NCI-H187 (cell line): ENCODE measurements at places on chromosomes 1 and 21.

DNA sequence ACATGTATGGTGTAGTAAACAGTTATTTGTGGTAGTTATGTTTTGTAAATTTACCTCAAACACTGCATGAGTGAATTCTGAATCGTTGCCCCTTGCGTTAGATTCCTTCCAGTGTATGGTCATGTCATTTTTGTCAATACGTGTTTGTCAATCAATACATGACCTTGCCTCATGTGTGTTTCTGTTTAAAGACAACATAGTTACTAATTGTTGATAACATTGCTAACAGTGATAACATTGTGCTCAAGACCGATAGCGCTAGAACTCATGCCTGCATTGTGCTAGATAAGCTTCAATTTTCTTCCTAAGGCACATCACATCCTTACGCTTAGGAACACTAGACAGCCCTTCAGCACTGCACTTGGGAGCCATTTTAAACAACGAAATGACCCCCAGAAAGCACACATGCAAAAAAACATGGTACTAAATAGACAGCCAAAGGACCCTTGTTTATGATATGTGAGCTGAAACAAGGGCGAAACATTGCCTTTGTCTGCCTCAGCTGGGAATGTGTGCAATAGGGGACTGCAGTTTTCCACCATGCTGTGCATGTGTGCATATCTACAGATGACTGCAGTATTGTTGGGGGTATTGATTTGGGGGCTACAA is 37.3 kb downstream of the MRPS6 start:
- no peak for DNase-seq

- no peak for DNase-seq
Measured at GRCh38 chr1:54812801-54813484, 11.8 kb upstream of the TTC22 start.

GRCh38 chr1:25197235-25197975 is 34.9 kb downstream of the SYF2 start:
- peak; percentile 84 for DNase-seq

DNA sequence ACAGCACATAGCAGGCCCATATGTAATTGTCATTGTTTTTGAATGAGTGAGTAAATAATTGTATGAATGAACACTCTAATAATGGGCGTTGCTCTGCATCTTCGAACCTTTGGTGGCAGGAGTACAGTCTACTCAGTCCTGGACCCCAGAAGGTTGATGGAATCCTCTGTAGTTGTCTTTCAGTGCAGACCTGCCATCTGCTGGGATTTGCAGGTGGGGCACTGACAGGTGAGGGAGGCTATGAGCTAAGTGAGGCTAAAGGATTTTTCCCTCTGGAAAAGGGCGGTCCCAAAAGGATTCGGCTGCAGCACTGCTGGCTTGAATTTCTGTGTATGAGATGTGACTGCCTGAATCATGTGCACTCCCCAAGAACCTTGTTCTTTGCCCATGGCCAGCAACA is 53.4 kb downstream of the PLXNA2 start:
- peak; percentile 10 for DNase-seq

DNA sequence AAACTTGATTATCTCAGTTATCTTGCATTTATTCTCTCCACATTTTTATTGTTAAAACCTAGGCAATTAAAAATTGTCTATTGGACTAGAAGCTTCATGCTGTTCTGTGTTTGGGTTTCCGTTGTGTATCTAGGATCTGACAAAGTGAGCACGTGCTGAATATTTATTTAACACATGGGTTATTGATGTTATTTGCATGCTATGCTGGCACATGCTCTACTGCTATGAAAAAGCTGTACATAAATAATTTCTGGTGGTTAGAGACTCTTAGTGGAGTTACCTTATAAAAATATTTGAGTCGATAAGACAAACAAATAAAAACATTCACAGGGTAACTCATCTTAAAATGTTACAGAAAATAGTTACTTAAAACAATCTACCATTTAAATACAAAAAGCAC is 1769.7 kb downstream of the MRPL39 start:
- no peak for DNase-seq

GRCh38 chr1:177020851-177021589 is 143.5 kb downstream of the ASTN1 start:
- no peak for DNase-seq

- no peak for DNase-seq
Measured at GRCh38 chr21:38936240-38936639, 130.5 kb downstream of the ETS2 start.

GRCh38 chr1:88736633-88737248 is 52.7 kb downstream of the PKN2 start:
- no peak for DNase-seq

- no peak for DNase-seq
Measured at GRCh38 chr1:42214447-42214871, 49.9 kb upstream of the GUCA2A start.

- DNase-seq: no peak
Measured at GRCh38 chr1:186143481-186143880, 231.6 kb downstream of the TPR start.

GRCh38 chr1:49854741-49855140 is 169.0 kb downstream of the AGBL4 start:
- no peak for DNase-seq

GRCh38 chr1:47382399-47382983 is 33.6 kb upstream of the FOXE3 start:
- DNase-seq: no peak

- no peak for DNase-seq
Measured at GRCh38 chr1:2236695-2237677, 8.9 kb downstream of the SKI start.

DNA sequence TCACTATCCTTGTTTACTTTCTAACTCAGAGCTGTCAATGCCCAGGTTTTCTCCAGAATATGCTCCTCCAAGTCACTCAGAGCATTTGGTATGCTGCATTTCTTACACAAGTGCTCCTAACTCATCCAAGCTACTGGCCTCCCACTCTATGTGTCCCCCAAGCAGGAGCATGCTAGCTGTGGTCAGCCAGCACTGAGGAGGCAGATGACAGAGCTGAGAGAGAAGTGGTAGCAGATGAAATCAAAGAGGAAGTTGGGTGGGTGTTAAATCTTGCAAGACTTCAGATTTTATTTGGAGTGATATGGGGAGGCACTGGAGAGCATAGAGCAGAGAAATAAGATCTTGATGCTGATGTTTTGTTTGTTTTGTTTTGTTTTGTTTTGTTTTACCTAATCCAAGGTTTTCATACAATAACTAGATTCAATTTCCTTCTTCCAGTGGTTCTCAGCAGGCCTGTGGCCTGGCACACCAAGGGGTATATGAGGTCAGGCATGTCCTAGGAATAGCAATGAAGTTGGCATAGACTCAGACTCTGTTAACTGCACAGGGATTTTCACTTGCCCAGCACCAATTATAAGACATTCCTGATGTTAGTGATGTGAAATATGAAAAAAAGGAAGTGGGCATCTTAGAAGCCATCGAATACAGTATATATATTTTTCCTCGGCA is 3.1 kb upstream of the PGBD5 start:
- no peak for DNase-seq

GRCh38 chr1:151406176-151406575 is 6.8 kb downstream of the PSMB4 start:
- DNase-seq: no peak
